Hematopoietic multipotent progenitor cell treated with erythropoietin and hydrocortisone succinate and interleukin-3 and kit ligand, for 8 days (in vitro differentiated cells): ENCODE measurements at places on chromosomes 2 and 18.

GRCh38 chr2:140108706-140109475 is 1328.7 kb upstream of the NXPH2 start:
- no peak for DNase-seq

DNA sequence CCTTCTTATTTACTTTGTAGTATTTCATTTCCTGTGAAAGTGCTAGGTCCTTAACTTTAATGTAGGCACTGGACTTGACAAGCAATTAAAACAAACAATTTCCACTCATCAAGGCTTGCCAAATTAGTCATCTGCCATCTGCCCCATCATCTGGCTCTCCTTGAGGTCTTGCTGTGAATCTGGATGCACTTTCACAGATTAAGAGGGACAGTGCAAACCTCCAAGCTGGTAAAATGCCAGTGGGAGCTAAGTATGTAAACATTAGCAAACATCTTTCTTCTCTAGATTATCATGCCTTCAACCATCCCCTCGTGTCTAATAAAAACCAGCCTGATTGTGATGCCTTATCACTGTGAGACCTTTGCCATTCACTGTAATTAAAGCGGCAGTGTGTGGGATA is 402.9 kb downstream of the ERBB4 start:
- no peak for DNase-seq

- no peak for DNase-seq
Observed at GRCh38 chr2:3248754-3249475, 128.7 kb downstream of the EIPR1 start.

GRCh38 chr2:217983276-217984233 is 19.2 kb downstream of the TNS1 start:
- DNase-seq: no peak

- peak; percentile 74 for DNase-seq
Observed at GRCh38 chr18:54392543-54393023, 34.9 kb downstream of the C18orf54 start.

GRCh38 chr2:183248866-183249567 is 124.8 kb downstream of the NUP35 start:
- peak; percentile 46 for DNase-seq

GRCh38 chr2:227608561-227609338 is 5.9 kb downstream of the SCYGR3 start:
- peak; percentile 25 for DNase-seq
